ENCODE measurements at places on chromosomes 1 and 21.

DNA sequence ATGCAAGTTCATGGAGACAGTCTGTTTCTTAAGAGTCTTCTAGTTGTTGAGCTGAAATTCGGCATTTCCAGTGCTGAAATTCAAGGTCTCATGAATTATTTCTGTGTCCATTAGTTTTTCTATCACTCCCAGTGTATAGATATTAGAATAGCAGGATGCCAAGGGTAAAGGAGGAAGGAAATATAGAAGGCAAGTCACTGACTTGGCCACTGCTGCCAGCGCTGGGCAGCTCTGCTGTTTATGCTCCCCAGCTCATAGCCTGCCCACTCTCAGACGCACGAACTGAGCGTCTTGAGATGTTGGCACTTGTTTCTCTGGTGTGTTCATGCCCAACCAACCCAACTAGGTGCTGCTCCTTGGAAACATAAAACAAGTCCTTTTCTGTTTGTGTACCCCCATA is 110.1 kb downstream of the SLC45A1 start:
- no peak for DNase-seq

DNA sequence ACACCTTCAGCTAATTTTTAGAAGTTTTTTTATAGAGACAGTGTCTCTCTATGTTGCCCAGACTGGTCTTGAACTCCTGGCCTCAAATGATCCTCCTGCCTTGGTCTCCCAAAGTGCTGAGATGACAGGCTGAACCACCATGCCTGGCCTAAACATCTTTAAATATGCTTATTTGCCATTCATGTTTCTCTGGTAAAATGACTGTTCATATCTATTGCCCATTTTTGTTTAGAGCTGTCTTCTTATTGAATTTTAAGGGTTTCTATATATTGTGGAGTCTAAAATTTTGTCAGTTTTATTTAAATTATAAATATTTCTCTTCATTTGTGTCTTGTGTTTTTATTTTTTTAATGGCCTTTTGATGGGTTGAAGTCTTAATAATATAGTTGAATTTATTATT is 3.0 kb upstream of the PM20D1 start:
- no peak for DNase-seq

DNA sequence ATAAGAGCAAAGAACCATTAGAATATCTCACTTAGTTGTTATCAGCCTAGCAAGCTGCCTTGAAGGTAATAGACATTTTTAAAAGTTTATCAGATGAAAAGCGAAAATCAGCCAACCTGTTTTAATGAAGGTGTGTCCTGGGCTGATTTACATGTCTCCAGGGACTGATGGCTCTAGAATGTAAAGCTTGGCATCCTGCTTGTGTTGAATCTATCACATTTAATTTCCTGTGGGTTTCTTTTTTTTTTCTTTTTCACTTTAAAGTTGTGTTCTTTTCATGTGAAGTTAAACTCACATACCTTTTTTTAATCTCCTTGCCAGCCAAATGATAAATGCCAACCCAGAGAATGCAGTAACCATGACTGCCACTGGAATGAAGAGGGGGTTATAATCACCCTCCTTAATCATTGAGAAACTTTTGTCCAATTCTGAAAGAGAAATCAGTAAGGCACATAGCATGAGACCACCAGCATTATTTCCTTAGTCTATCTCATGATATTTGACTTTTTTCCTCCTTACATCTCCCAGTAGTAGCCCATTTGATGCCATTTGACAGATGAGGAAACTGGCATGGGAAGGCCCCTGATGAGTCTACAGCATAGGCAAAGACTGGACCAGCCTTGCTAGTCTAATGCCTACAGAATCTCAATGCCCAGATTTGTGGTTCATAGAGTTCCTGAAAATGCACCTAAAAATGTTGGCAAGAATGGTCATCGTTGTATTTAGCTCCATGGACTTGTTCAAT is 10.0 kb downstream of the SELL start:
- DNase-seq: no peak

- no peak for DNase-seq
These were observed 3.5 kb upstream of the ACP6 start for GRCh38 chr1:147673816-147674215.

GRCh38 chr1:83000286-83000685 is 998.6 kb downstream of the TTLL7 start:
- no peak for DNase-seq

GRCh38 chr1:183652107-183652506 is 1.0 kb downstream of the APOBEC4 start:
- no peak for DNase-seq

DNA sequence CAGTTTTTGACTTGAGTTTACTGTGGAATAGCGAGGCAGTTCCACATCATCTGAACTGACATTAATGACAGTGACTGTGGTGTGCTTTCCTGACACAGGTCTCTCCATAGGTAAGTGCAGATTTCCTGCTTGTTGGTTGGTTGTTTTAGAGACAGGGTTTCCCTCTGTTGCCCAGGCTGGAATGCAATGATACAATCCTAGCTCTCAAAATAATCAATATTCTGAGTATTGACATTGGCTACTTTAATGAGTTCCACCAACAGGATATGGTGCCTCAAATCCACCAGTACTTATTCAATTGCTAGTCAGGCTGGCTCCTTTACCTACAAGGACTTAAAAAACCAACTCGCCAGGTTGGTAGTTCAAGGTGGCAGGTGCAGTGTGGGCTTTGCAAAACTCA is 63.8 kb downstream of the CLSTN1 start:
- no peak for DNase-seq

DNA sequence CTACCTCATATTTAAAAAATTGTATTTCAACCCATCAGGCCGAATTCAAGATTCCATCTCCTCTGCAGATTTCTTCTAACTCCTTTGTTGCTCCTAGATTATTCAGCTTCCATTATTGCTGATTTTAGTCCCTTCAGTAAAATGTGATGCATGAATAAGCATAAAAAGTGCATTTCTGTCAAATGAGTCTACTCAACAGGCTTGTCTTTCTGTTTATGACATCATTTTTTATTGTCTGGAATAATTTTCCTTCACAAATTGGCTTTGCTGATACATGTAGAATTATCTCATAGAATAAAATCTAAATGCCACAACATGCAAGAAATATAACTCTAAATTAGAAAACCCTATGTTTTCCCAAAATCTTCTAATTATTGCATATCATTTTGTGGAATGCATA is 1.6 kb upstream of the OR2M5 start:
- no peak for DNase-seq

- peak; percentile 54 for DNase-seq
These were observed 151.7 kb downstream of the ZC3H11B start for GRCh38 chr1:219460896-219461815.

DNA sequence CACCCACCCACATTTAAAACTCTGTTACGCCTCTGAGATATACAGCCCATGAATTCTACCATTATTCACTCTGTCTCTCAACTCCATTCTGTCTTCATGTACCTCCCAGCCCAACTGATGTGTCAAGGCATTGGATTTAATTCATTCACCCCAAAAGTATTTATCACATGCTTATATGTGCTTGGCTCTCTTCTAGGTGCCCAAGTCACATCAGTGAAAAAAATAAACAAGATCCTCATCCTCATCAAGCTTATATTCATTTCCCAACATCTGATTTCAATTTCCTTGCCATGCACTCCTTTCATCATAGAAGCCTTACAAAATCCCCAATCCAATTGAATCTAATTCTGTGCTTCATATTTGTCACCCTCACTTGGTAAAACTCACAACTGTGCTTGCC is 967.6 kb downstream of the LTN1 start:
- DNase-seq: no peak

DNA sequence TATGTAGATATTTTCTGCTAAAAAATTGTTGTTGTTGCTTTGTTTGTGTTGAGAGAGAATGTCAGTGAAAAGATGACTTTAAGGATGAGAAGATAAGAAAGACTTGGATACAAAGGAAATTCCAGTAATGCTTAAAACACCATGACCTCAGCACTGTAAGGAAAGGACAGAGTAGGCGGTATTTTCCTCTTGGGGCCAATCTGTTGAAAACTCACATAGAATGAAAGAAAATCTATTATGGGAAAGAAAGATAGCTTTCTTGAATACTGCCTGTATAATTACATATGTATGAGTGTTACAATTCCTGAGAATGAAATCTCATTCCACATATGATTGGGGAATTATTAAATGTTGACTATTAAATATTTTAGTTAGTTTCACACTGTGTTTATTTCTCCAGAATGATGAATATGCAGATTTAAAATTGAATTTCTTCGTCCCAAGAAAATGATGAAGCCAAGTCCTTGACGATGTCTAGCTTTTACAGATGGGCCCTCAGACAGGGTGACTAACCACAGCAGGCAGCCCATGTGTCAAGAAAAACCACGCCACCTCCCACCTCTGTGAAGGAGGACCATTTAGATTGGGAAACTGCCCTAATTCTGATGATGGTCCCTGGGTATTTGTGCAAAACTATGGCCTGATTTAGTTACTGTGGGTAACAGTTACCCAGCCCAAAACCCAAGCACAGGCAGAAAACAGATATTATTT is 49.7 kb upstream of the LMO4 start:
- no peak for DNase-seq
